Upper lobe of right lung (tissue), 1 donor: ENCODE measurements at places on chromosomes 12 and 14.

DNA sequence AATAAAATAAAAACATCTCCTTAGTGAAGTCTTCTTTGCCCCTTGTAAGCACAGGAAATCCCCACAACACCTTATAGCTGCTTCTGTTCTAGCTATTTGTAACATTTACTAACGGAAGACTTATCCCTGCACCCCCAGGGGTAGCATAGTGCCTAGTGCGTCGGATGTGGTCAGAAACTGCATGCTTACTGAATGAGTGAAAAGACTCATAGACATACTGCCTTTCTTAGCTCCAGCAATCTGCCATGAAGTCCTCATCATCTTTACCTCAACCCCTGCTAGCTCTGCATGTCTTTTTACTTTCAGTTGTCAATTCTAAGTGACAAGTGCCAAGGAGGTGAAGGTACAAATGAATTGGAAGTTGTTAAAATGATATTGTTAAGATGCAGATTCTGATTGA lies 12.9 kb downstream of the RIOX1 start:
- no peaks in the 10 kb centered on the region for H3K4me1 ChIP-seq
- H3K27me3 ChIP-seq = no peaks in the 10 kb centered on the region
- no peak overlapping the region for H3K4me3 ChIP-seq
- no peak for DNase-seq
- H3K36me3 ChIP-seq = no peaks in the 10 kb centered on the region

DNA sequence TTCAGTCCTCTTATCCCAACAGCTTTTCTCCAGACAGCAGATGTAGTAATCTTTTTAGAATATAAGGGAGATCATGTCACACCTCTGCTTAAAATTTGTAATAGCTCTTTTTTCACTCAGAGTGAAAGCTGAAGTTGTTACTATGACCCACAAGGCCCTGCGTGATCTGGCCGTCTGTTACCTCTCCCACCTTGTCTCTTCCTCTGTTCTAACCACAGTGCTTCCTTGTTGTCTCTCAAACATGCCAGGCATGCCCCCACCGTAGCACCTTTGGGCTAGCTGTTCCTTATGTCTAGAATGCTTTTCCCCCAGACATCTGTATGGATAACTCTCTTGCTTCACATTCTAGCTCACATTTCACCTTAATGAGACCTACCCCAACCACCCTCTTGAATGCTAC lies 6.5 kb downstream of the NECAP1 start:
- H3K4me1 ChIP-seq = peaks cover 21% of the 10 kb centered on the region
- H3K4me3 ChIP-seq = no peak overlapping the region
- H3K27me3 ChIP-seq = no peaks in the 10 kb centered on the region
- H3K36me3 ChIP-seq = peaks cover 46% of the 10 kb centered on the region
- DNase-seq = no peak

- peak within 1 kb of the TSS; percentile 82 for H3K27ac ChIP-seq
- peak within 1 kb of the TSS; percentile 88 for H3K4me3 ChIP-seq
- peaks cover 13% of the 10 kb centered on the region for H3K4me1 ChIP-seq
- DNase-seq = peak; percentile 96
- H3K36me3 ChIP-seq = peaks cover 12% of the 10 kb centered on the region
Measured at GRCh38 chr12:112937741-112938719, at the start of gene OAS3. OAS3 (plus strand) TSS chr12:112938474; CDS start chr12:112938531, 57 bp downstream.

- H3K27ac ChIP-seq = no peak overlapping the region
- H3K27me3 ChIP-seq = no peaks in the 10 kb centered on the region
Measured at GRCh38 chr12:122732170-122732569, 1.5 kb upstream of the HCAR1 start.

DNA sequence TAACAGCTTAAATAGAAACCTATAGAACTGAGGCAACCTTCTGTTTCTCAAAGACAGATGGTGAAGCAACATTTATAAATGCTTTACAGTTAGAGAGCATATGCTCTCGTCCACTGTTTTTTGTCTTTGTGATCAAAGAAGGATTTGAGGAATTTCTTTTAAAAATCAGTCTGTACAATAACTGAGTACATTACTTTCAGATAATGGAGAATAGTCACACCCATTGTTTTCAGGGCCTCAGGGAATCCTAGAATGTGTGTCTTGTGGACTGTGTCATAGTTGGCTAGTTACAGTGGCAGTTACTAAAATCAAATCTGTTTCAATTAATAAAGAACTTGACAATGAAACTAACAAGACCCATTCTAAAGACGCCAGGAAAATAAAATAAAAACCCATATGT lies 107.9 kb downstream of the PRKCH start:
- no peak for DNase-seq
- H3K4me3 ChIP-seq = no peak overlapping the region
- no peaks in the 10 kb centered on the region for H3K36me3 ChIP-seq

GRCh38 chr14:37129047-37129446 lies 43.4 kb downstream of the SLC25A21 start:
- no peaks in the 10 kb centered on the region for H3K4me1 ChIP-seq
- no peaks in the 10 kb centered on the region for H3K36me3 ChIP-seq
- H3K27ac ChIP-seq = no peak overlapping the region

DNA sequence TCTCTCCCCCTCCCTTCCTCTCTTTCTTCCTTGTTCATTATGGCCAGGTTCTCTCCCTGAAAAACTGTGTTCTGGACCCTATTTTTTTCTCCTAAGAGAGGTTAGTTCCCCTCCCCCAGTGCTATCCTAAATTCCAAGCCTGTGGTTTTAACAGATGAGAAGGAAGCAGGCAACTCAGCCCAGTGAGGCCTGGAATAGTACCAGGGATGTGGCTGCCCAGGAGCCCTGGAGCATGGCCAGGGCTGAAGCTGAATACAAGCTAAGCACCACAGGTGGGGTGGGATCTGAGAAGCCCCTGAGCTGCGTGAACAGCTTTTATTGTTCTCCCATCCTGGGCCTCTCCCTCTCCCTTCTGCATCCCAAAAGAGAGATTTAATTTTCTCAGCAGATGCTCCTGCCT lies 1581.3 kb upstream of the TMEM132C start:
- DNase-seq = no peak
- no peaks in the 10 kb centered on the region for H3K4me1 ChIP-seq
- H3K36me3 ChIP-seq = no peaks in the 10 kb centered on the region
- H3K4me3 ChIP-seq = no peak overlapping the region
- H3K27ac ChIP-seq = no peak overlapping the region

- H3K4me3 ChIP-seq = no peak overlapping the region
- no peak overlapping the region for H3K27ac ChIP-seq
- peaks cover 26% of the 10 kb centered on the region for H3K4me1 ChIP-seq
- no peak for DNase-seq
- peaks cover 2% of the 10 kb centered on the region for H3K36me3 ChIP-seq
Measured at GRCh38 chr12:106088811-106089485, 49.8 kb downstream of the NUAK1 start.

DNA sequence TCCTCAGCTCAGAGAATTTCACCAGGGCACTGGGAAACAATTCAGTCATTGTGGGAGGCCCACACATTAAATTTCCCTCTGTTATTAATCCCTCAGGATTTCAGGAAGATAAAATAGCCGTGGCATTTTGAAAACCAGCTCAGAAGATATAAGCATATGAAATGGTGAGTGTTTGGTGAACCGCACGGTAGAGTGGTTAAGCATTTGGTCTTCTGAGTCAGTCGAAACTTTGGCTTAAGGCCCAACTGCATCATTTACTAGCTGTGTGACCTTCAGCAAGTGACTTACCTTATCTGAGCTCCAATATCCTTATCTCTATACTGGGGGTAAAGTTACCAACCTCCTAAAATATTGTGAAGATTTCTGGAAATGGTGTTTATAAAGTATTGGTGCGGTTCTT lies 5.2 kb upstream of the VRK1 start:
- DNase-seq = no peak
- H3K27me3 ChIP-seq = no peaks in the 10 kb centered on the region
- peaks cover 3% of the 10 kb centered on the region for H3K4me1 ChIP-seq

DNA sequence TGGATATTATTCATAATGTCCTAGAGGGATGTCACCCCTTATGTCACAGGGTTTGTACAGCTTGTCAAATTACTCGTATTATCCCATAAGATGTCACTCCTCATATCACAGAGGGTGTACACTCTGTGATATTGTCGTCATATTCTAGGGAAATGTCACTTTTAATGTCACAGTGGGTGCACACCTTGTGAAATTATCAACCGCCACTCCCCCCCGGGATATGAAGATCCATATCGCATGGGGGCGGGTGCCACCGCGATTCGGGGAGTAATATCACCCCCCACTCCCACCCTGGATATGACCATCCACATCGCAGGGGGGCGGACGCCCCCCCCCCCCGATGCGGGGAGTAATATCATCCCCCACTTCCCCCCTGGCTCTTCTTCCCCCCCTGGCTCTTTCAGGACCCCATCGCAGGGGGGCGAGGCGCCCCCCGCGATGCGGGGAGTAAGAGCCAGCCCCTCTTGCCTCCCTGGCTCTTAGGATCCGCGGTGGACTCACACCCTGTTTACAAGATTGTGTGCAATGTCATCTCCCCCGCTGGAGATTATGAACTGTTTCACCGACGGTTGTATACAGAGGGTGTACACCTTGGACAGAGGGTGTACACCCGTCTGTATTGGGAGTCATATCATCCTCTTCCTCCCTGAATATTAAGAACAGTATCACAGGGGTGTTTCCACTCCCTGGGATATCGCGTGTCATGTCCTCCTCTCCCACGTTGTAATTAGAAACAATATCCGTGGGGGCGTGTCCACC lies 92.8 kb downstream of the FRMD6 start:
- DNase-seq = no peak
- H3K27ac ChIP-seq = no peak overlapping the region
- no peak overlapping the region for H3K4me3 ChIP-seq
- H3K4me1 ChIP-seq = no peaks in the 10 kb centered on the region
- H3K27me3 ChIP-seq = no peaks in the 10 kb centered on the region

DNA sequence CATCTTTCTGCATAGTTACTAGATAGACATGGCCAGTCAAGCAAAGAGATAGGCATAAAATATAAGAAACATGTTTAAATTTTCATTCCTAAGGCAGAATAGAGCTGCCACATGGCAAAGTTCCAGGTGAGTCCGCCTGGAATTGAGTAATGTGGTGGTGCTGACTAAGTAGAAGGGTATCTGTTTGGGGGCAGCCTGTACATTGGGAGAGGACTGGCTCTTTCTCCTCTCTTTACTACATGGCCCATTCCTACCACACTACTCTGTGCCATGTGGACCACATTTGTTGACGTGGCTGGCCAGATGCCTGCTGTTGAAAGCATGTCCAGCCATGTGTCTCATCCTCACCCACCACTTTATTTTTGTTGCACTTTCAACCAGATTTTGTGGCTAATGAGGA lies 354.0 kb downstream of the ETNK1 start:
- H3K27ac ChIP-seq = no peak overlapping the region
- no peaks in the 10 kb centered on the region for H3K4me1 ChIP-seq
- no peaks in the 10 kb centered on the region for H3K36me3 ChIP-seq
- no peak for DNase-seq

DNA sequence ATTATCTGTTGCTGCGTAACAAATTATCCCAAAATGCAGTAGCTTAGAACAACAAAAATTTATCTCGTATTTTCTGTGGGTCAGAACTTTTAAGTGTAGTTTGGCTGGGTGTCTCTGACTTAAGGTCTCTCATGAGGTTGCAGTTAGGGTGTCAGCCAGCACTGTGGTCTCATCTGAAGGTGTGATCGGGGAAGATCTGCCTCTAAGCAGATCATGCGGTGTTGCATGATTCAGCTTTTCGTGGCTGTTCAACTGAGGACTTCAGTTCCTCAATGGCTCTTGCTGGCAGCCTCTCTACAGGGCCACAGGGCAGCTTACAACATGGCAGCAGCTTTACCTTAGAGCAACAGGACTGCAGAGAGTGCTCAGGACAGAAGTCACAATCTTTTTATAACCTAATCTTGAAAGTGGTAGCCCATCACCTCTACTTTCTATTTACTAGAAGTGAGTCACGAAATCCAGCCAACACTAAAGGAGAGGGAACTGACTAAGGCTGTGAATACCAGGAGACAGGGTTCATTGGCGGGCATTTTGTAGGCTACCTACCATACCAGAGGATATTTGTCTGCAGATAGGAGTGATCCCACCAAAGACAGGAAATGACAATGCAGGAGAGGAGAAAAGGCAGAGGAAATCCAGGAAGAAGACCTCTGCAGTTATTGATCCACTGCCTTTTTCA lies 1.8 kb upstream of the TMPRSS12 start:
- H3K27me3 ChIP-seq = no peaks in the 10 kb centered on the region
- no peak overlapping the region for H3K4me3 ChIP-seq
- H3K27ac ChIP-seq = no peak overlapping the region
- no peak for DNase-seq
- no peaks in the 10 kb centered on the region for H3K4me1 ChIP-seq

DNA sequence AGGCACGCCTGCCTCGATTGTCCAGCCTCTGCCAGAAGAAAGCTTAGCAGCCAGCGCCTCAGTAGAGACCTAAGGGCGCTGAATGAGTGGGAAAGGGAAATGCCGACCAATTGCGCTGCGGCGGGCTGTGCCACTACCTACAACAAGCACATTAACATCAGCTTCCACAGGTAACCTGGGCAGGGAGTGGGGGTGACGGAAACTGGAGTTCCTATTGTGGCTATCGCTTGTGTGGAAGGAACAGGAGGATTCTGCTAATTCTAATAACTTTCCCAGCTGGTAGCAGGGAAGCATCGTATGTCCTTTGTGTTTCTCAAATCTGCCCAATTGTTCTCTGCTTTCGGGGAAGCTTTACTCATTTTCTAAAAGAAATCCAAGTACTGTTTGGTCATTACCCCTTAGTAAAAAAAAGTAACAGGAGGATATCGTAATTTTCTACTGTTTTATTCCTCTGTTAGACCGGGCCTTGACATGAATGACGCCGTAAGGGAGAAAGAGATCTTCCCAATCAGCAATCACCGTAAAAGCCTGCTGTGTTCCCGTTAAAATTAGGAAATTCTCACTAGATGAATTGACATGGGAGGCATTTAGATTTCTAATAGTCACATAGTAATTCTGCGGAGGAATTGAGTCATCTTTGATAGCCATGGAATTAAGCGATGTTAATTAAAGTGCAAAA lies 449 bp downstream of the THAP2 start:
- H3K27ac ChIP-seq = peak overlapping the region; percentile 96
- H3K27me3 ChIP-seq = no peaks in the 10 kb centered on the region
- peak overlapping the region; percentile 92 for H3K4me3 ChIP-seq
- H3K36me3 ChIP-seq = peaks cover 9% of the 10 kb centered on the region
- H3K4me1 ChIP-seq = peaks cover 26% of the 10 kb centered on the region
- DNase-seq = no peak

GRCh38 chr12:122393817-122394216 lies 28.7 kb downstream of the CLIP1 start:
- no peak overlapping the region for H3K27ac ChIP-seq
- no peaks in the 10 kb centered on the region for H3K4me1 ChIP-seq
- no peak overlapping the region for H3K4me3 ChIP-seq
- no peak for DNase-seq
